GM13977 (cell line): ENCODE measurements at places on chromosomes 13 and 19.
A peak's percentile ranks its signal among the peaks of the same experiment; 100 is the strongest.

DNA sequence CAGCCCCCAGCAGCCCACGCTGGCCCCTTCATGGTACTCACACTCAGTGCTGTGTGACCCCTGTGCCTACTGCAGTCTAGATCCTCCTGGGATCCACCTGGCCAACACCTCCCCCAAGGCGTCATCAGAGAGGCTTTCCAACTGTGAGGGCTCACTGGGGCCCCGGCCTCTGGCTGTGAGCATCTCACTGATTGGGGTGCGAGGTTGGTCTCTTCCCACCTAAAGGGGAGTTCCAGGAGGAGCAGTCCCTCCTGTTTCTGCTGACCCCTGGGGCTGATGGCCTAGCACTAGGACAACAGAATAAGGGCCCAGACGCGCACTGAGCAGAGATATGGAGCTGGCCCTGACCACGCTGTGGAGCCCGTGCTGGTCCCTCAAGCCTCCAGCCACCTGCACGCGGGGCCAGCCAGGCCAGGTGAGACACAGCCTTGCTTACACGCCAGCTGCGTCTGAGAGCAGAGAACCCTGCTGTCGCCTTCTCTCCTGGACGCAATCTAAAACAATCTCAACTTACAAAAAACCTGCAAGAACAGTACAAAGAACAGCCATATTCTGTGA is 32.2 kb downstream of the ELL start:
- DNase-seq, result no peak

GRCh38 chr19:19490214-19490968 is 25.0 kb downstream of the TSSK6 start:
- DNase-seq, result peak; percentile 88

DNA sequence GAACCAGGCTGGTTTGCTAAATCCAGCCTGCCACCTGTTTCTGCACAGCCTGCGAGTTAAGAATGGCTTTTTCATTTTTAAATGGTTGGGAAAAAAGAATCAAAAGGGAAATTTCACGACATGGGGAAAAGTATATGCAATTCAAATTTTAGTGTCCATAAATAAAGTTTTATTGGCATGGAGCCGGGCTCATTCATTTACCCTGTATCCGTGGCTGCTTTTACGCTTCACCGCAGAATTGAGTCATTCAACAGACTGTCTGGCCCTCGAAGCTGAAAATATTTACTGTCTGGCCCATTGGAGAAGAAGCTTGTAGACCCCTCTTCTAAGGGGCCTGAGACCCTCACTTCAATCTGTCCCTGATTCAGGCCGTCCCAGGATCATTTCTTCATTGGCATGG is 26.1 kb downstream of the IER2 start:
- DNase-seq, result no peak

- no peak for DNase-seq
These were observed 410.9 kb downstream of the DACH1 start for GRCh38 chr13:71456136-71456535.

GRCh38 chr13:28492569-28493367 is 2.2 kb downstream of the FLT1 start:
- peak; percentile 42 for DNase-seq

DNA sequence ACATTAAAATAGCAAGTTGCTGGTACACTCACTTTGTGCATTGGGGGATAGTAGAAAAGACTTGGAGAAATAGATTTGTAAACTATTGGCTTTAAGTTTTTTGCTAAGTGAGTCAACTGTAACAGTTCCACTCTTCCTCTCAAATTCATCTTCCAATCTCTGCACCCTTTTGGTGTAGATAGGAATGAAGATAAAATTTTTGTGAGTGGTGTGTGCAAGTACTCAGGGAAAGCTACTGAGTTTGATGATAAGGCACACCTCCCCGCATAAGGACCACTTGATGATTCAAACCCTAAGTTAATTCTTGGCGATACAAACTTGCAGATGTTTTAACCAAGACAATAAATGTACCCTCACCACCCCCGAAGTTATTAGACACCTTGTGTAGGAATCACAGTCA is 168.3 kb upstream of the SLITRK1 start:
- DNase-seq, result no peak

DNA sequence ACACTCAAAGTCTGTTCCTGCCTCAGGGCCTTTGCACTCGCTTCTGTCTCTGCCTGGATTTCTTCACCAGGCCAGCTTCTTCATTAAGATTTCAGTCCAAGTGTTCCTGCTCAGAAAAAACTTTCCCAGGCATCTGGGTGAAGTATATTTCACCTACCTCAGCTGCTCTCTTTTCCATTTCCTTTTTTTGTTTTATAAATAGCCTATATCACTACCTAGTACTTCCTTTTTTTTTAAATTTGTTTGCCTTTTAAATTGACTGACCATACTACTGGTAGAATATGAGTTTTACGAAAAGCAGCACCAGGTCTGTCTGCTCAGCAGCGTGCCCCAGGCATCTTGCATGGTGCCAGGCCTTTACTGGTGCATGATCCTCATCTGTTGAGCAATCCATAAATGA is 1064.4 kb downstream of the UQCRFS1 start:
- no peak for DNase-seq

GRCh38 chr19:53768401-53768800 is 55.7 kb downstream of the NLRP12 start:
- DNase-seq, result no peak
